Progenitor cell of endocrine pancreas (in vitro differentiated cells): ENCODE measurements at places on chromosomes 6 and 20.

DNA sequence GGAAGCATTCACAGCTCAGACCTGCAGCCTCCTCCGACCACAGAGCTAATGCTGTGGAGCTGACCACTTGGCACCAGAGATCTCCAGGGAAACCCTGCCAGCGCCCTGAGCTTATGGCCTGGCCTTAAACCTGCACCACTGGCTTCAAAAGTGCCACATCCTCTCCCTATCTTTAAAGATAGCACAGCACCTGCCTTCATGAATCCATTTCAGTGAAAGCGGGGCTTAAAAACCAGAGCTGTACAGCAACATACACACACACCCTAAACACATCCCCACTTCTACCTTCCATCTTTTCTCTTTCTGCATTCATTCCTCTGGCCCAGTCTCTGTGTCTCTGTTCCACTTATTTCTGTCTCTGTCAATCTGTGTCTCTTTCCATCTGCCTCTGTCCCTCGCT is 59.8 kb upstream of the CCDC167 start:
- DNase-seq: no peak

DNA sequence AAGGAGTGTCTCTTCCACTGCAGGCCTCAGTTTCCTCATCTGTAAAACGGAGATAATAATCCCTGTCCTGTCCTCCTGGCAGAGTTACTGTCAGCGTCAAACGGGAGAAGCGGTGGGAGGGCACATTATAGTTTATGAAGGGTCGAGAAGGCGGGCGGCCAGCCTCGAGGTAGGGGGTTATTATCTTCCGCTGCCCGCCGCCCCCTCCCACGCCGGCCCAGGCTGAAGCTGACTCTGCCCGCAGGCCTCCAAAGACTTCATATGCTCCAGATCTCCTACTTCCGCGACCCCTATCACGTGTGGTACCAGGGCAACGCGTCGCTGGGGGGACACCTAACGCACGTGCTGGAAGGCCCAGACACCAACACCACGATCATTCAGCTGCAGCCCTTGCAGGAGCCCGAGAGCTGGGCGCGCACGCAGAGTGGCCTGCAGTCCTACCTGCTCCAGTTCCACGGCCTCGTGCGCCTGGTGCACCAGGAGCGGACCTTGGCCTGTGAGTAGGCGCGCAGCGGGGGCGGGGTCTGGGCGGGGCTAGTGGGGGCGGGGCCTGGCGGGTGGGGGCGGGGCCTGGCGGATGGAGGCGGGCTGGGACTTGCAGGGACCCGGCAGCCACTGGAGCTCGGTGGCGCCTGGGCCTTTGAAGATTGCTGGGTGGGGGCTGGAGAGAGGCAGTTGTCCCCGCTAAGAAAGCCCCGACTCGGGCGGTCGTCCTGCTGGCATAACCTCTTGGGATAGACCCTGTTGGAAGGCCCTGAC is 2.8 kb downstream of the PROCR start:
- no peak for DNase-seq

DNA sequence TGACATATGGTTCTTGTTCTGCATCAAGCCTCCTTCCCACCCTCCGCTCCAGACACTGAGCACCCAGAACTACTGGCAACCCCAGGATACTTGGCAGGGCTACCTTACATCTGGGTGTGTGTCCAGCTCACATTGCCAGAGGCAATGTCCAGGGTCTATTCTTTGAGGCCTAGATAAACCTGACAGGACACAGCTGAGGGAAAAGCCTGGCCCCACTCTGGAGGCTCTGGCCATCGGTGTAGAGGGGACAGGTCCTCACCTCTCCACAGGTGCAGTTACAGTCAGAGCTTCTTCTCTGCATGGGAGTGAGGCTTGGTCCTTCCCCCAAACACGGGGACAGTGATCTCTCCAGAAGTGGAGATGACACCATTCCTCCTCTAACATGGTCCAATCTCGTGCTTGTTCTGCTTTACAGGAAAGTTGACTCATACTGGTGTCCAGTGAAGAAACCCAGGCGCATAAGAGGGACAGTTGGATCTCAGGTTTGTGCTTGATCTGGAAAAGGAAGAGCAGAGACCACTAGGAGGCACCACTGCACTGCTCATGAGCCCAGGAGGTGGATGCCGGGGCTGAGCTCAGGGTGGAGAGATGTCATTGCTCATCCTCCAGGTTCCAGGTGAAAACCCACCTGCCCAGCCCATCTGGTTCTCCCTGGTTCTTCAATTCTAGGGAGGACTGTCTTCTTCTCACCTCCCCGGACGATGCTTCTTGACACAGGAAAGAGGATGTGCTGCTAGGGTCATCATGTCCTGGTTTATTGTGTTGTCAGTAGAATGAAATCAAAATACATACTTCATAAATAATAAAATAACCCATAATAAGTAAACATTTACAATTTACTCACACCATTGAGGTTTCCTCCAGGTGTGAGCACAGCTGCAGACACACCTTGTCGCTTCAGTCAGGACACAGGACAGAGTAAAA is 14.7 kb downstream of the HLA-F start:
- DNase-seq: no peak

DNA sequence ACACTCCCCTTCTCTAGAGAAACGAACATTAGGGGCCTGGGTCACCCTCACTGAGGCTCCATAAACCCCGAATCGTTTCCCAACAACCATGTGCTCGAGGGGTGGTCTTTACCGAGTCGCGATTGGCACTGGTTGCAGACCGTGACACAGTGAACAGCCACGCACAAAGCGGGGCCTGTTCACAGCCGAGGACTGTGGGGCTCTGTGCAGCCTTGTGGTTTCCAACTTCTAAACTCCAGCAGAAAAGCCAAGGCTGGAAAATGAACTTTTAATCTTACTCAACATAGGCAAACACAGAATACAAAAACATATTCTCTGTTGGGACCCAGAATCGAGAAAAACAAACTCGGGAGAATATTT is 19.0 kb downstream of the RRBP1 start:
- no peak for DNase-seq

DNA sequence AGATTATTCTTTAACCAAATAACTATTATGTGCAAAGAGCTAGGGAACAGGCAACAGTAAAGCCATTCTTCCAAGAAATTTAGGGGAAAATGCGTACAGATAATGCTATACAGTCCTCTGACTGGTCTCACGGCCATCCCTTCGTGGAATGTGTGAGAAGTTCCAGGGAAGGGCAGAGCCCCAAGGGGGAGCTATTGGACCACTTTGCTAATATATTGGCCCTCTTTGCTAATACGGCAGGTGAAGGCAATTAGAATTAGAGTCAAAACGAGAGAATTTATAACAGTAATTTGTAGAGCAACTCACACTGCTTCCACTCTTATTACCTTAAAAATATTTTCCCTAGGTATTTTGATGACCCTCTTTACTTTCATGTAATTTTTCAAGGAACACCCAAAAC is 140.4 kb downstream of the IMPG1 start:
- peak; percentile 34 for DNase-seq

- no peak for DNase-seq
These were observed 60.2 kb upstream of the RPS6KA2 start for GRCh38 chr6:166687070-166687878.

DNA sequence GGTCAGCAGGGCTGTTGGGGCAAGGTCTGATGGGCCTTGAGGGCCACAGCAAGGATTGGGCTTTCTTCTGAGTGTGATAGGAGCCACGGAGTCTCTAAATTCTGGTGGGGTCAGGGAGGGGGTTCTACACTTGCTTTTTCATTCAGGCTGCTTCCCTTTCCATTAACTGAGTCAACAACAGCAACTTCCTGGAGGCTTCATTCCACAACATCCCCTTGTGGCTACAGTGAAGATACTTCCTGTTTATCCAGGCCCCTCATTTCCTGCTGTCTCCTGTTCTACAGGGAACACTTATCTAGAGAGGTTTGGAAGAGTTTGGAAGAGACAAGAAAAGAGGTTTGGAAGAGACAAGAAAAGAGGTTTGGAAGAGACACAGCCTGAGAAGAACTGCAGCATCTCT is 144.8 kb upstream of the ENPP5 start:
- no peak for DNase-seq

DNA sequence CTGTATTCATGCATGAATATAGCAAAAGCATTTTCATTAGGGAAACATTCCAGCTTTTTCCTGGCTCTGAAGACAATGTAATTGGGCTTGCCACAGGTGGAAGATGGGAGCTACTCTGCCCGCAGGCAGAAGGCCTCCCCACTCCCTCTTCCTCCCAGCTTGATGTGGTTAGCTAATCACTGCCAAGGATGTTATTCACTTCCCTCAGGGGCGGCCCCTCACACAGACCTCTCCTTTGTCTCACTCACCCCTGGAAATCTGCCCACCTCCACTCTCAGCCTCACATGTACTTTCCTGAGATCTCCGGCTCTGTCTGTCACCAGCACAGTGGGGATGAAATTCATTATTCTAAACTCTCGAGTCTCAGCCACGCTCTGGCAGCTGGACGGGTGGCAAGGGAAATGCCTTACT is 100.7 kb downstream of the ANKRD60 start:
- DNase-seq: no peak

- DNase-seq: no peak
These were observed 906 bp downstream of the ANKRD60 start for GRCh38 chr20:58227391-58228102.

- peak; percentile 34 for DNase-seq
These were observed 1.3 kb downstream of the VEGFA start for GRCh38 chr6:43771210-43771857.

DNA sequence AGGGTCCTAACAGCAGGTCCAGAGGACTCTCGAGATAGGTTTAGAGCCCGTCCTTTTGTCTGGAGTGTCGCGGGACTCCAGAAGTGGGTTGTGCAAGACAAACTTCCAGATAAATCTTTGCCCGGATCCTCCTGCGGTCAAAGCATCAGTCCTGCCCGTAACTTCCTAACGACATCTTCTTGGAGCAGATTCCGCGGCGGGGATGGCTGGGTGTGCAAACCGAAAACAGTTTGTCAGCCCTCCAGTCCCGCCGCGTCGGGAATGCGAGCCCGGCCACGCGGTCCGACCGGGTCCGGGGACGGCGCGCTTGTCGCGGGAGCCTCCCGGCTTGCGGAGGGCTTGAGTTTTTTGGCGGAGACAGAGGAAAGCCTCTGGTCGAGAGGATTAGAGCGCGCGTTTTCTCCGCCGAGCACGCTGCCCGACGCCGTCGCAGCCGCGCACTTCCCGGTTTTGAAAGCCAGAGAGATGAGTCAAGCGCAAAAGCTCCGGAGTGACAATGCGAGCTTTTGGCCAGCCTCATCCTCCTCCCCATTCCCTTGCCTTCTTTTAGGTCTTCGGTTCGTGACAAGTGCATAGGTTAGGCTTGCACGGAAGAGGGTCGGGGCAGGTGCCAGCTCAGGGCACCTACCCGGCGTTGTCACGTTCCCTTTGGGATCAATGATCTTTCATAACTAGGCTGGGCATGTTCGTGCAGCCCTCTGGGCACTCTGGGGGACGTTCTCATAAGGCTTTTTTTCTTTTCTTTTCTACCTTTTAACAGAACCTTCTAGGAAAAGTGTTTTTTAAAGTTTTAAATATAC is 91.3 kb upstream of the PRDM1 start:
- no peak for DNase-seq

DNA sequence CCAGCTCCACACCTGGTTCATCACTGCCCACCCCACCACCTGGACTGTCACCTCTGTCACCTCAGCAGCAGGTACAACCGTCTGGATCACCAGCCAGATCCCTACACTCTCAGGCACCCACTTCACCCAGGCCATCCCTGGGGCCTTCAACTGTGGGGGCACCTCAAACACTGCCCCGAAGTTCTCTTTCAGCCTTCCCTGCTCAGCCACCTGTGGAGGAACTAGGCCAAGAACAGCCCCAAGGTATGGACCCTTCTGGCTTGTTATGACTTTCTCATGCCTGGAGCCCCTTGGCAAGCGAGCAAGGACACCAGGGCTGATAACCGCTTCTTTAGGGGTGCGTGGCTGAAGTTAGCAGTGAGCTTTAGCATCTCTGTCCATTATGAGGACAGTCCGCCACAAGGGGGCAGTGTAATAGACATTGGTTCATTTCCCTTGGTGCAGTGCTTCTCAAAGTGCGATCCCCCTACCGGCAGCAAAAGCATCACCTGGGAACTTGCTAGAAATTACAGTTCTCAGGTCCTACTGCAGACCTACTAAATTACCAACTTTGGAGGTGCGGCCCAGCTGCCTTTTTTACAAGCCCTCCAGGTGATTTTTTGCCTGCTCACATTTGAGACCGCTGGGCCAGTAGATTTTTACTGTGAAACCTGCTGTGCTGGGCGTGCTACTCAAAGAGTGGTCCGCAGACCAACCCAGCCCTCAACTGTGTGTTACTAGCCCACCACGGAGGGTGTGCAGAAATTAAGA is 32.5 kb downstream of the PNPLA1 start:
- peak; percentile 86 for DNase-seq
